CD4-positive, alpha-beta T cell treated with Interleukin-1 beta for 1 hour (primary cell): ENCODE measurements at places on chromosomes 3 and 15.
A peak's percentile ranks its signal among the peaks of the same experiment; 100 is the strongest.

DNA sequence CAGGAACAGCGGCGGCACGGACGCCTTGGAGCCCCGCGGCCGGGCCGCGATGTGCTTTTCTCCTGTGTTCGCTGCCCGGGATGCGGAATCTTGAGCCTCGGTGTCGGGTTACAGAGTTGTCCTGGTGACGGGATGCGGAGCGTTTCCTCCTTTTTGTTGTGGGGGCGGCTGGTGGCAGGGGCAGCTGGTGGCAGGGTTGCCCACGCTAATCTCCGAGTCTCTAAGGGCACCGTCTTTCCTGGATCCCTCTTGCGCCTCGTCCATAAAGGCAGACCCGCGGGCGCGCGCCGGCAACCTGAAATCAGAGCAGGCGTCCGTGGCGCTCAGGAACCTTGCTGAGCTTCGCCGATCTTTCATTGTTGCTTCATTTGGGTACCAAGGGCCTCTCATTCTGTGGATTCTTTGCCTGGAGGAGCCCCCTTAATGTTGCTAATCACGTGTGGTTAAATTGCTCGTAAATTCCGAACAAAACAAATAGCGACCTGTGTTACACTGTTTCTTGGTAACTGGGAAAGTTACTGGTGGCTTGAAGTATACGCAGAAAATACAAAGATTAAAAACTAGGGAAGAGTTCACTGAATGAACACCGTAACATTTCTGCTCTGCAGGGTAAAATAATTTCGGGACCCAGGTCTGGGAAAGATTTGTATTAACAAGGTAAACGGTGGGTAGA lies 844 bp upstream of the PFN2 start:
- peak; percentile 13 for DNase-seq

DNA sequence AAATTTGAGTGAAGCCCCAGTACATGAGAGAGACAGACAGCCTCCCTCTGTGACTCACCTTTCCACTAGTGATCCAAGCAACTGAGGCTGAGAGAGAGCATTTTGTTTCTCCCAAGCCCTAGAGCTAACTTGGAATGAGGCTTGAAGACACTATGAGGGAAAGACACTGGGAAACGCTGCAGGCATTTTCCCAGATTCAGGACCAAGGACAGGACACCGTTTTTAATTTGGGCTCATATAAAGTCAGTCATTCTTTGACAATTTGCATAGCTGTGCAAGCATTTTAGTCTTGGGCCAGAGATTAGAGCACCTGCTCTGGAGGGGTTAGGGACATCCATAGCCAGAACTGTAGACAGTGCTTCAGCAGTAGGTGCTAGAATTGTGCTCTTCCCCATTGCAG lies 249.0 kb downstream of the AGBL1 start:
- DNase-seq: no peak

DNA sequence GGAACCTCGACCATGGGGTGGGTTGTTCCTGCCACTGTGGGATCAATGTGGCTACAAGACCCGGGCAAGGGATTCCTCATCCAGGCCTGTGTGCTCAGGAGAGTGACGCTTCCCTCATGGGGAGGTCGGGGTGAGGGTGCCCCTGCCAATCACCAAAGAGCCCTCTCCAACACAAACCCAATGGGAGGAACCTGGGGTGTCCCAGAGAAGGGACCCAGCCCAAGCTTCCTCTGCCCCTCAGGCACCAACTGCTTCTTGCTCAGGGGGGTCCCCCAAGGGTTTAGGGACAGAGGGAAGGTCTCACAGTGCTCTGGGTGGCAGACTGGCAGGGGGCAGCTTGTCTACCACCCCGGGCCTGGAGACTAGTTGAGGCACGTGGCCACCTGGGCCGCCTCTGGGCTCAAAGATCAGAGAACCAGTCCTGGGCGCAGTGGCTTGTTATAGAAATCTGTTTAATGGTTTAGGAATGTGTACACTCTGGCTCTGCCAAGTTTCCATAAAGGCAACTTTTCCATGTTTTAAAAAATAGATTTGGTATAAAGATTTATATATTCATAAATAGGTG lies 26.6 kb downstream of the GP9 start:
- no peak for DNase-seq

GRCh38 chr3:165645191-165645590 lies 192.0 kb downstream of the BCHE start:
- DNase-seq: no peak

DNA sequence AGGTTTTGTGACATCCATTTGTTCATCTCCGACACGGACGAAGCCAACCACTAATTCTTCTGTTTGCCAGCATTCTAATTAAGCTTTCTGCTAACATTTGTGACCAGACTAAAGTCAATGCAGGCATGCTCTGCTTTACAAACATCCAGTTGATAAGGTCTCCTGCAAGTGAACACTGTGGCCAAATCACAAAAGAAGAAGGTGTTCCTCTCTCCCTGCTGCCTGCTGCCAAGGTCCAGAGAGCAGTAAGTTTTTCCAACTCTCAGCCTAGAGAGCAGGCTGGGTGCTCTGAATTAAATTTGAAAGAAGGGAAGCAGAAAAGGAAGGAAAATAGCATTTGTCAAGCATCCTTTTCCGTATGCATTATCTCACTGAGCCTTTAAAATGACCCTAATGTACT lies 133.6 kb downstream of the ATP8B4 start:
- DNase-seq: no peak

- DNase-seq: no peak
These were observed 33.0 kb upstream of the VILL start for GRCh38 chr3:37957539-37957936.

GRCh38 chr3:16836505-16837237 lies 48.1 kb upstream of the PLCL2 start:
- DNase-seq: no peak

- DNase-seq: no peak
These were observed 106.3 kb downstream of the LRRK1 start for GRCh38 chr15:101025501-101025885.

DNA sequence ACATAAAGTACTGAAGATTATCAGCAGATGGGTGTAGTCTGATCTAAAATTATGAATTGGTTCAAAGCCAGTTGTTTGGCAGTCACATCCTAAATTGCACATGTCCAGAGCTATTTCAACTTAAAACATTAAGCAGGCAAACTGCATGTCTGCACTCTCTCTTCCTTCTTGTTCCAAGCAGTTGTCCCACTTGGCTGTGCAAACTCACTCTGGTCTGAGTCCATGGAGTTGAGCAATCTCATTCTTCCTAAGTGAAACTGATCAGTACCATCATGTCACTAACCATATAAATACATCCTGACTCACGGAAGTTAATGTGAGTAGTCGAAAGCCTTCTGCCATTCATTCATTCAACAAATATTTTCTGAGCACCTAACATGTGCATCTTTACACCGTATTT lies 353.0 kb downstream of the ROBO1 start:
- DNase-seq: no peak

- DNase-seq: no peak
These were observed 174.6 kb downstream of the CHST2 start for GRCh38 chr3:143294188-143294587.

DNA sequence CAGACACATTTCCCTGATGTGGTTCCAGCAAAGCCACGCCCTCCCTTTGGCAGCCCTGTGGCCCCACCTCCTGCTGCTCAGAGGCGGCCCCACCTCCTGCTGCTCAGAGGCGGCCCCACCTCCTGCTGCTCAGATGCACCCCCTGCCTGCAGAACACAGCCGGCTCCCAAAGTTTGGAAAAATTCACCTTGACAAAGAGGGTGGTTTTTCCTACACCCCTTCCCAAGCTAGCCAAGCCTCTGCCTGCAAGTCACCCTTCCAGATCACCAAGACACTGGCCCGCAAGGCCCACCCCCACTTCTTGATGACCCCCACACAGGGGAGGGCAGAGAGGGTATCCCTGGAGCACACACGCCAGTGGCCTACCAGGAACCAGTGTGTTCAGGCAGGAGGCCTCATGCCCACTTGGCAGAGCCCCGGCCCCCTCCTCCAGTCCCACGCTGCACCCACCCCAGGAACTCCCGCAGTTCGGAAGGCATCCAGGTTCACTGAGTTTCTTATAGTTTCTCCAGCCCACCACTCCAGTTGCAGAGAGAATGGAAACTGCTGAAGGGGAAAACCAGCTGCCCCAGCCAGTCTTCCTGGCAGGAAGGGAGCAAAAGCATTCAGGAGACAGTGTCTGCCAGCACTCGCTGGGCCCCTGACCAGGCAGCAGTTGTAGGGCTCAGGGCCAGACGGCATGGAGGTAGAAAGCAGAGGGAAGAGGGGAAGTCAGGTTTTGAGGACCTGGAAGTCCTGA lies 2.3 kb upstream of the HAPLN3 start:
- DNase-seq: peak; percentile 67

- no peak for DNase-seq
These were observed 121.2 kb downstream of the MECOM start for GRCh38 chr3:169542331-169542751.

DNA sequence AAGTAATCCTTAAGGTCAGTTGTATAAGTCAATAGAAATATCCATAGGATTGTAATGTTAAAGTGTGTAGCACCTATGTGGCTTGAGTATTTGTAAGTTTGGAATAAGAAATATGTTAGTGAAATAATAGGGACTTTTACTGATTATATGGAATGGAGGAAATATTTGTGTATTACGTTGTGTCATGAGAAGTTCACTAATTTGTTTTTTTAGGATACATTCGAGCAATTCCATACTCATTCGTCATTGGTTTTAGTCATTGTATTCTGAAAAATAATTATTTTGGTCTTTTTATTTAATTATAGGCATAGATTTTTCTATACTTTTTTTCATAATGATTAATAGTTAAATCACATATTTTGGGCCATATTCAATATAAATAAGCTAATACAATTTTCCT lies 21.0 kb downstream of the MBNL1 start:
- no peak for DNase-seq

DNA sequence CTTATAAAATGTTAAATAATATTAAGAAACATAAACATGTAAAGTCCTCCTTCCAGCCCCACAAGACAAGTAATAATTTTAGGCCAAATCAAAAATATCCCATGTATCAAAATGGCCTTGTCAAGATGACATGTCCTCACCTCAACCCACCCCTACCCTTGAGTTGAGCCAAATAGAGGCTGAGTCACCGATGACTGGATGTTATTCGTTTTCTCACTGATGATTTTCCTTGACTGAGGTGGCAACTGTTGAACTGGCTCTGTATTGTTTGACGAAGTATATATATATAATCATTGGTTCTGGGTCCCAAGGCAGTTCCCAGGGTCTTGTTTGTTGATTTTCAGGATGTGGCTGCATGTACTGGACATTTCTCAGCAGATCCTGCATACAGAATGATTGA lies 75.3 kb downstream of the TMEM108 start:
- no peak for DNase-seq

GRCh38 chr15:34714476-34715121 lies 40.2 kb downstream of the GJD2 start:
- DNase-seq: no peak

DNA sequence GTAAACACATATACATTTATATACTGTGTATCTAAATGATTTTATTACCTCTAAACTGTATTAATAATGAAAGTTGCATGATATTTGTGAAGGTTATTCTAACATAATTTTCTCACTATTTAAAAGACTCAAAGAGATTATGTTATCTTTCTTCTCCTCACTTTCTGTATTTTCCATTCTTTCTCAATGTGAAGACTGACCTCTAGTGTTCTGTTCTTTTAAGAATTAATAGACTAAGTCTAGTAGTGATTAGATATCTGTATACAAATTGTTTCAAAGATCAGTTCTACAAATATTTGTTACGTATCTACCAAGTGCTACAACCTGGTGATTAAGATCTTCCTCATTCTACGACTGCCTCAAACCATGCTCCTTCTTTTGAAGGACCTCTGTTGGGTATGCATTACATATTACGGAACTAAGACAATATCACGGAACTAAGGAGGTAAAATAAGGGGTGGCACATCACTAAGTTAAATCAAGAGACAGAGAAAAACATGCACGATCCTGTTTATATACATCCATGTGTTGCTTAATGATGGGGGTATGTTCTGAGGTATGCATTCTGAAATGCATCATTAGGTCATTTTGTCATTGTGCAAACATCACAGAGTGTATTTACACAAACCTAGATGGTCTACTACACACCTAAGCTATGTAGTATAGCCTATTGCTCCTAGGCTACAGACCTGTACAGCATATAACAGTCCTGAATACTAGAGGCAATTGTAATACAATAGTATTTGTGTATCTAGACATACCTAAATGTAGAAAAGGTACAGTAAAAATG lies 161.5 kb upstream of the KBTBD8 start:
- no peak for DNase-seq

DNA sequence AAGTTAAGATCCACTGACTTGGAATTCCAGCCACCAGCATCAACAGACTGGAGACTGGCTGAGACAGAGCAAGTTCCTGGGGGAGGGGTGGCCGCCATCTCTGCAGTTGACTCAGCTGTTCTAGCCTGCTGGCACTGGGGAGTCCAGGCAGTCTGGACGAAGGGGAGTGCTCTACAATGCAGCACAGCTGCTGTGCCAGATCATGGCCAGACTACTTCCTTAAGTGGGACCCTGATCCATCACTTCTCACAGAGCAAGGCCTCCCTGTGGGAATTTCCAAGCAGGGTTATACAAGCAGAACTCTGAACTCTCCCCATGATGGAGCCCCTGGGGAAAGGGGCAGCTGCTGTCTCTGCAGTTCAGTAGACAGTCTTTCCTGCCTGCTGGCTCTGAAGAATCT lies 35.2 kb downstream of the PYGO1 start:
- DNase-seq: no peak

DNA sequence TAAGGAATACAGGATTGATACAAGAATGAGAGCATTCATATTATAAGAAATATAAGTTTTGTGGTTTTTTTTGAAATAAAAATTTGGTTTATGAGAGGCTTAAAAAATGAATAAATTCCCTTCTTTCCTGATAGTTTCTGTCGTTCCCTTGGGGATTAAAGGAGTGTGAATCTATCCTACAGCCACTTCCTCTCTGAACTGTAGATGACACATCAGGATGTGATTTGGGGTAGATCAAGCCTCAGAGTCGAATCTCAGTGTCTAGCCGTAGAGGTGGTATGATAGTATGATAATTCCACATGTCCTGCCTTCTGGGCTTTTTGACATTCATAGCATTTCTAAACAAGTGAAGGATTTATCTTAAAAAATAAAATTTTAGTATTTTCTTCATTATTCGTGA lies 343.1 kb downstream of the LPP start:
- no peak for DNase-seq

GRCh38 chr3:171781711-171782127 lies 28.6 kb downstream of the PLD1 start:
- no peak for DNase-seq

GRCh38 chr3:46574243-46574646 lies 8.1 kb upstream of the LRRC2 start:
- no peak for DNase-seq

- no peak for DNase-seq
These were observed 305.9 kb upstream of the ARRDC4 start for GRCh38 chr15:97654481-97655076.

- no peak for DNase-seq
These were observed 132.3 kb downstream of the NUP210 start for GRCh38 chr3:13287833-13288232.

DNA sequence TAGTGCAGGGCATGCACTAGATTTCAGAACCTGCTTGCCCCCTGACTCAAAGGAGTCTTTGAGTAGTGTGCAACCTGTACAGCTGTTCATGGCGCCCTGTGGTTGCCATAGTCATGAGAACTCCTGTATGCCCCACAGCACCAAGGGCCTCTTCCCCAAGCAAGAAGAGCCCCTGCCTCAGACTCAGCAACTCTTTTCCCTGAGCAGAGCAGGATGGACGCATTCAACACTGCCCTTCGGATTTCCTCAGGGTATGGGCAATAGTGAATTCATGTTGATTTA lies 89.7 kb upstream of the KLF13 start:
- no peak for DNase-seq

GRCh38 chr3:120604382-120604781 lies 8.2 kb downstream of the NDUFB4 start:
- DNase-seq: no peak
